ENCODE measurements at places on chromosomes 6 and 20.

DNA sequence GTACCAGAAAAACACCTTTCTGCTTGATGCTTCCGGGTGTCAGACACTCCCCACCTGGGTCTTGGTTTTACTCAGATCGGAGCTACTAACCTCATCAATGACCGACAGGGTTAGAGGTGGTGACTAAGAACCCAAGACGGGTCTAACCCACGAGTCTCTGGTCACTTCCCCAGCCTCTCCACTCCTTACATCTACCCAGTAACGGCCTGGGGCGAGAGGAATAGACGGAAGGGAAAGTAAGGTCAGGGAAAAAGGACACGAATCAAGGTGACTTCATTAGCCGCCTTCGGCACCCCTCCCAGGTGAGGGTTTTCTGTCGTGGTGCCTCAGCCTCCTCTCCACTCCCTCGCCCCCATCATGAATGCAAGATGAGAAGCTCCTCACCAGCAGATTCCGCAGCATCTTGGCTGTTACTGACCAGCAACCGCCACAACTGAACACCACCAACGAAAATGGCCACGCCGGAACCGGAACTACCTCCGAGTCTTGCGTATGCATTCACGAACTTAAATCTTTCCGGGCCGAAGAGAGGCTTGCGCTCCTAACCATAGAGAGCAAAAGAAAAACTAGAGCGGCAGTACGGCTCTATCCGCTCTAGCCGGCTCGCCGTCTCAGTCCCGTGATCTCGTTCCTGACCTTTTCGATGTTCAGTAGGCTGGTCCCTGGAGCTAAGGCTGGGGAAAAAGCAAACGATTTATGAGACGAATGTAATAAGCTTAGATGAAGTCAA lies at the start of gene COX7A2:
Gene COX7A2 (minus strand): TSS at position 469 of the 730 bp plus-strand sequence. CDS start 67 bp downstream, at position 402.
- peak; percentile 86 for DNase-seq

DNA sequence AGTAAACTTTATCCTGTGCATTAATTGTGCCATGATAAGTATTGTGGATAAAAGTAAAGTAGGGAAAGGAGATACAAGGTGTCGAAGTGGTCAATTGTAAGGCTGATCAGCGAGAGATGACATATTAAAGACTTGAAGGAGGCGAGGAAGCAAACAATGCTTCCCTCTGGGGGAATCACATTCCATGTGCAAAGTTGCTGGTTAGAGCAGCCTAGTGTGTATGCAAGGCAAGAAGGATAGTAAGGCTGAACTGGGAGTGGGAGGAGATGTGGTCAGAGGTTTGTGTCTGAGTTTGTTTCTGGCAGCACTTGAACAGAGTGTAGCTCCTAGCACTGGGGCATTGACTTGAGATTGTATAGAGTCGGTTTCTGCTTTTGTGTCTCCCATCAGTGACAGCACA lies 122.9 kb downstream of the SLC35F1 start:
- no peak for DNase-seq

DNA sequence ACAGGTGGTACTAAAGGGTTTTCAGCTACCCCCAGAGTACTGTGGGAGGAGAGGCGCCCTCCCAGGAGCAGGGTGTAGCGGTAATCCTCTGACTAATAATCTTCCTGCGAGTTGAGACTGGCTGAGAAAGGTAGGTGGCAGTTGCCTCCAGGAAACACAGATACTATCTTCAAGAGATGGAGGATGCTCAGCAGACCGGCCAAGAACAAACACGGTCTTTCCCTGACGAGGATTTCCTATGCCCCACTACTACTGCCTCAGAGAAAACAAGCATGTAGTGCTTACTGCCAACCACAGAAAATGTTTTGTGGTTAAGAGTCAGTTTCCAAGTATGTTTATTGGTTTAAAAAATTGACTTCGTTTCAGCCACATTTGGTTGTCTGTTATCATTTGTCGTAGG lies 26.8 kb downstream of the C6orf89 start:
- peak; percentile 83 for DNase-seq

GRCh38 chr6:36676141-36677058 lies 2.1 kb upstream of the CDKN1A start:
- DNase-seq = no peak

- no peak for DNase-seq
Measured at GRCh38 chr20:34703424-34704176, 544 bp upstream of the TP53INP2 start.

GRCh38 chr6:27812078-27812804 lies 100.0 kb downstream of the OR2B2 start:
- no peak for DNase-seq

DNA sequence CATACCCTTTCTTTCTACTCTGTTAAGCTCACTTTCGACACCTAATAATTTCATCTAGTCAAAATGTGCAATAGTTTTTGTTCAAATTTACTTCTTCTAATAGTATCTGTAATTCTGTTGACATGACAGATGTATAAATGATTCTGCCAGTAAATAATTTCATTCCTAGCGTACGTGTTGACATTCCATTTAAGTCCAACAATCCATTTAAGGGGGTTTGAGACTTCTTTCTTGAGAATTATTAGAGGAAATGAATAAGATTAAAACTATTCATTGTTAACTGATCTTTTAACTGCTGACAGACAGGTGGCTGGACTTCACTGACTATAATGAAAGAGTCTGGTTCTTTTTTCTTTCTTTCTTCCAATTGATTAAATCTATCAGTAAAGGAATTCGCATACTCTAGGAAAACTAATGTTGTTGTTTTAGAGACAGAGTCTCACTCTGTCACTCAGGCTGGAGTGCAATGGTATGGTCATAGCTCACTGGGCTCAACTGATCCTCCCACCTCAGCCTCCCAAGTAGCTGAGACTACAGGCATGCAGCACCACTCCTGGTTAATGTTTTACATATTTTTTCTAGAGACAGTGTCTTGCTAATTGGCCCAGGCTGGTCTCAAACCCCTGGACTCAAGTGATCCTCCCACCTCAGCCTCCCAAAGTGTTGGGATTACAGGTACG lies 55.9 kb downstream of the MAP3K5 start:
- DNase-seq = no peak

- peak; percentile 63 for DNase-seq
Measured at GRCh38 chr6:106383573-106383972, 23.1 kb downstream of the CRYBG1 start.

DNA sequence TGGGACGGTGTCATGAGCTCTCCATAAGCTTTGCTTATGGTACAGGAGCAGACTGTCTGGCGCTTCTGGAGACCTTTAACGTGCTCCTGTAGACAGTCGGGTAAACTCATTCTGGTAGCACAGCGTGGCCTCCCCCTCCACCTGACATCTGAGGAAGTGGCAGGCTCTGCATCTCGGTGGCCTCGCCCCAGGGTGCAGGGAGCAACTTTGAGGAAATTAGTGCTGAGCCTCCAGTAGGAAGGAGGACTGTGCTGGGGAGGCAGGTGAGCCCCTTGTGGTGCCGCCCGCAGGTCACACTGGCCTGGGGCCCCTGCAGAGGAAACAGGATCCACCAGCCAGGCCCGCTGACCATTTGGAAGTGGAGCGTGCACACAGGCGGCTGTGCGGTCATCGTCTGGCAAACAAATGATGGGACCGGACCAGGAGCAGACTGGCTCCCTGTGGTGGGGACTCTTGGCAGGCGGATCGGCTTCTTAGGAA lies 57.9 kb downstream of the SYNJ2 start:
- no peak for DNase-seq

DNA sequence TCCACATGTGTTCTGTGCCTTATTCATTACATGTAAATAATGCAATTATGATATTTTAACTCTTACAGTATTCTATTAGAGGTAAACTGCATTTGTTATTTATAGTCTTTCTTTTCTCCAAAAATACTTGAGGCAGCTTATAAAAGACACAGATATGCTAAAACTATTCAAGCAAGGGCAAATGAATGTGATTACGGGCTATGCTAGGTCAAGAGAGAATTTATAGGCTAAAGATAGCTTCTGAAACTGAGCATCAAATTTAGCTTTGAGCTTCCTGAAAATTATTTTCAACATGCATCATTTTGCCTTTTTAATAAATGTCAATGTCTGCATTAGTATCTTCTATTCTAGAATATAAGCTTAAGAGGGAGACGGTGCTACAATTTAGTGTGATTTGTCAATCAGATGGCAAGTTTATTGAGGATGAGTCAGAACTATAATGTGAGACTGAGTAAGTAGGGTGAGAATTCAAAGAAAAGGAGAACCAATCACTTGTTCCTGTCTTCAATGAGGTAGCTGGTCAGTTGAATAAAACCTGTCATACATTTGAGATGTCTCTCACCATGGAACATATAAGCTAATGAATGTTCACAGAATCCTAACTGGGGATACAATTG lies 669.4 kb upstream of the CITED2 start:
- DNase-seq = peak; percentile 68

DNA sequence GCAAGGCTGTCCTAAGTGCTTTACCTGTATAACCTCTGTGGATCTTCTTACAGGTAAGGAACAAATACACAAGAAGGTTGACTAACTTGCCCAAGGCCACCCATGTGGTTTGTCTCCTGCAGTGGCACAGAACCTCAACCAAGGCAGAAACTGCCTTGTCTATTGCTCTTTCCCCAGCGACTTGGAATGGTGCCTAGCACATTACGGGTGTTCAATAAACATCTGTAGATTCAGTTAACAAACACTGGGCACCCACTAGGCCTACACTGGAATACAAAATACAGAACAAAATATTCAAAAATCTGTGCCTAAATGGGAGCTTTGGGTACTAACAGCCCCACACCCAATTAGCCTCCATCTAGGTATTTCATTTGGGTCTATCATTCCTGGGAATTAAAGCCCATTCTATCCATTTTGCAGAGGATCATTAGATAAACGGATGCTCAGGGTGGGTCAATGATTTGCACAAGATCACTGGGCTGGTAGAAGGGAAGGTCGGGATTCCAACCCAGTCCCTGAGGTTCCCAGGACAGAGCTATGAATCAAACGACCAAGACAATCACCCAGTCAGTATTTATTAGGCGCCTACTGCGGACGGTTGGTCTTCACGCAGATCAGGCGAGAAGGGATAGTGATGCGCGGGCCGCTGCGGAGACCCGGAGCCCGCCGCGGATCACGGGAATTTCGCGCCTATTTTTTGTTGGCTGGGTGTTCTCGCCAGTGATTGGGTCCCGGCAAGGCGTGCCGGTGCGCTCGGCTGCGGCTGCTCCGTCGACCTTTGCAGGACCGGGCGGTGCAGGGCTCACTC lies at the start of gene STK35:
Gene STK35 (plus strand): TSS at position 771 of the 808 bp plus-strand sequence. CDS start 55 bp downstream, outside the sequence.
- DNase-seq = no peak

- no peak for DNase-seq
Measured at GRCh38 chr6:138943089-138943625, 44.9 kb downstream of the REPS1 start.

GRCh38 chr6:138550346-138550767 lies 51.1 kb upstream of the NHSL1 start:
- no peak for DNase-seq

DNA sequence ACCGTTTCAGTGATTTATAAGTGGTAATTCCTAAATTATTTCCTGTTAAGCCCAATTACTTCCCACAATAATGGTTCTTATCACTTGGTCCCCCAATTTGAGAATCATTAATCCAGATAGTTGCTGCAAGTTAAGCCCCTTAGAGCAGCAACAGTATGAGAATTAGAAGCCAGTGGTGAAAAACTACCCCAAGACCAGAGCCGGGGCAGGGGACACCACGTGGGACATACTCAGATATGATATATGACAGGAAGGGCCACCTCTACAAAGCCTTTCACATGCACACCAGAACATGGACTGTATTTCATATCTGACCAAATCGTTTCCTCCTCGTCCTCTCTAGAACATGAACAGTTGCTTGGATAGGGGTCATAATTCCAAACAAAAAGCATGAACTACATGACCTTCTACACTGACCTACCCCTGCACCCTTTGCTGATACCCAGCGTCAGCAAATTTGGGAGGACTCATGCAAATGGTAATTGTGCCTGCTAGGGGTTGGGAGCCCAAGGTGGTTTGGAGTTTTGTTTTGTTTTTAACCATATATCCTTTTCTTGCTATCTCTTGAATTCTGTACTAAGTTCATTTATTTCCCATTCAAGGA lies 3.9 kb downstream of the JAG1 start:
- DNase-seq = no peak

- no peak for DNase-seq
Measured at GRCh38 chr6:12009876-12010634, 2.1 kb upstream of the HIVEP1 start.

- no peak for DNase-seq
Measured at GRCh38 chr6:162576016-162576415, 151.6 kb downstream of the PRKN start.

GRCh38 chr6:150072201-150072600 lies 3.3 kb upstream of the ULBP3 start:
- peak; percentile 23 for DNase-seq

DNA sequence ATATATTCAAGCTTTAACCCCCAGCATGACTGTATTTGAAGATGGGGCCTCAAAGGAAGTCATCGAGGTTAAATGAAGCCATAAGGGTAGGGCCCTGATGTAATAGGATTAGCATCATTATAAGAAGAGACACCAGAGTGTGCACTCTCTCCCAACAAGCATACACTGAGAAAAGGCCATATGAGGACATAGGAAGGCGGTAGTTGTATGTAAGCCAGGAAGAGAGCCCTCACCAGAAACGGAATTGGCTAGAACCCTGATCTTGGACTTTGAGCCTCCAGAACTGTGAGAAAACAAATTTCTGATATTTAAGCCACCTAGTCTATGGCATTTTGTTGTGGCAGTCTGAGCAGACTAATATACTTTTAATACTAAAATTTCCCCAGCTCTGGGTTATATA lies 150.1 kb upstream of the STXBP5 start:
- no peak for DNase-seq

DNA sequence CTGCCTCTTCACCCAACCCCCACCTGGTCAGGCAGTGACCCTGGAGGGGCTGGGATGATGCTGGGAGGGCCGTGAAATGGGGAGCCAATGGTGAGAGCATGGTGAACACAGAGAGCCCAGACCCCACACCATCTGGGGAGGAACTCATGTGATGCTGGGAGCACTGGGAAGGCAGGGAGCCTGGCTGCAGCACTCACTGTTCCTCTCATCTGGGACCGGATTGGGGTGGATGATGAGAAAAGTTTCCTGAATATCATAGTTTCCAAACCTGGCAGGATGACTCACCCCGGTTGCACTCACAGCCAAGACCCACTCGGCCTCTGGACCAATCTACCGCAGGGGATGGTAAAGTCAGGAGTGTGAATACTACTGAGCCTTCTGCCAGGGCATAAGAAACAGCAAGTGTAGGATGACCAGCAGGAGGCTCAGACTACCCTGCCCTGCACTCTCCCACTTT lies 21.8 kb downstream of the ULBP1 start:
- no peak for DNase-seq

GRCh38 chr20:45044084-45044573 lies 56.8 kb downstream of the KCNS1 start:
- DNase-seq = peak; percentile 79

- DNase-seq = peak; percentile 25
Measured at GRCh38 chr6:55445648-55446204, 118.5 kb downstream of the GFRAL start.

GRCh38 chr6:24306038-24306437 lies 51.8 kb downstream of the DCDC2 start:
- no peak for DNase-seq
